ENCODE measurements at places on chromosomes 5 and 9. TPM values are rescaled to one million over a fixed set of nuclear protein-coding genes. Genes with fewer than 3 reads are reported as not detected.

Gene PCDH12
- 0.15 TPM for total RNA-seq

Gene PRR7
- 47.2 TPM for total RNA-seq

Gene SUB1
- 185 TPM for total RNA-seq

Gene DRD1
- total RNA-seq, result not detected

DNA sequence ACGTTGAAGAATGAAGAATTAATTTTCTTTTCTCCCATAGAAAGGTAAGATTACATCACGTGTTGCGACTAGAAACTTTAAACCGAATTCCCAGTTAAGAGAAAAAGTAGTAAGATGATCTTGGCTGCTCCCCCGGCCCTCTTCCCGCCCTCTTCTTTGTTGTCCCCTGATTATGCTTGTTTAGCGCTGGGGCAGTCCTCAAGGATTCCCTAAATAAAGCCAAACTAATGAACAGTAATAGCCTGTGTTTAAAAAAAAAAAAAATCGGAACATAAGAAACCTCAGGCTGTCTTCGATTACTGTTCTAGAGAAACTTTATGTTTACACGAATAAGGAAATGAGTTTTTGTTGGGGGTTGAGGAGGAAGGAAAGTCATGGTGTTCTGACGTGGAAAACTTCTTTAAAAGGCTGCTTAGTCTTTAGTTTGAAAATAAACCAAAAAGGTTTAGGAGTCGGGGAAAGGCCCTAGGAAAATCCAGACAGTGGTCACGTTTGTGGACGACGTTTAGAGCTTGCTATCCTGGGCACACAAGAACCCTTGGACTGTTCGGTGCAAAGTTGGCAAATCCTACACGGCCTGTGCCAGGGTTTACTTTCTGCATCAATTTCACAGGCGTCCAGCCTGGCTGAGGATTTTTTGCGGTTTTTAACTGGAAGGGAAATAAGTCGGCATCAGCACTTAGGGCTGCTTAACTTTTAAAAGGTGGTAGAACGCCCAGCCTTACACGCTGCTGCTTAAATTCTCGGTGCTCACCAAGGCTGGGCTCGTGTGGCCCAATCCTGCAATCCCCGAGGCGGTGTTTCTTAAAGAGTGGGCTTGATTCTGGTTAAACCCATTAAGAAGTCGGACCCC, 1.1 kb upstream of the MAT2B start:
- peak overlapping the region; percentile 90 for H3K4me3 ChIP-seq
- peak; percentile 56 for DNase-seq
- no peaks in the 10 kb centered on the region for H3K27me3 ChIP-seq

- H3K36me3 ChIP-seq, result no peaks in the 10 kb centered on the region
- H3K4me1 ChIP-seq, result peaks cover 15% of the 10 kb centered on the region
- H3K4me3 ChIP-seq, result no peak overlapping the region
- no peak for DNase-seq
- no peak overlapping the region for H3K27ac ChIP-seq
- H3K27me3 ChIP-seq, result no peaks in the 10 kb centered on the region
Observed at GRCh38 chr5:58108511-58108910, 351.4 kb downstream of the PLK2 start.

- peaks cover 49% of the 10 kb centered on the region for H3K4me1 ChIP-seq
- no peaks in the 10 kb centered on the region for H3K36me3 ChIP-seq
- H3K27ac ChIP-seq, result no peak overlapping the region
- no peak for DNase-seq
Observed at GRCh38 chr5:126357585-126358342, 65.4 kb upstream of the GRAMD2B start.

DNA sequence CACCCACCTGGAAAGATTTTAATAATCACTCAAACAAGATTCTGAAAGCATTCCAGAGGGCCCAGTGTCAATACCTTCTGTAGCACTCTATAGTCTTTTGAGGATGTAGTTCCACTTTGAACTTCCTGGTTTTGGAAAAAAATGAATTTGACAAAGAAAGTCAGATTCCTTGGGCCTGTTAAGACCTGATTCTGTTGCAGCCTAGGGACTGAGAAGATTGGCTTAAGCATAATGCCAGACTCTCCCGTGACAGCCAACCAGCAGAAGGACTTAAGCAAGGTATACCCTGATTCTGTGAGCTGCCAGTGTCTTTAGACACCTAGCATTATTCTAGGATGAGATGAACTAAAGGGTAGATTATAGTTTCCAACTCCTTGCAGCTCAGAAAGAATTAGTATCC, 6.8 kb downstream of the SPINK5 start:
- no peak overlapping the region for H3K27ac ChIP-seq
- no peaks in the 10 kb centered on the region for H3K36me3 ChIP-seq
- no peaks in the 10 kb centered on the region for H3K4me1 ChIP-seq
- no peaks in the 10 kb centered on the region for H3K27me3 ChIP-seq

Measured in PC-3 (cell line).